NCI-H748 treated with DMSO at 0.1 percent for 48 hours (cell line): ENCODE measurements at places on chromosomes 16 and 17.

- no peak for DNase-seq
Observed at GRCh38 chr16:86970279-86970678, 346.9 kb downstream of the C16orf95 start.

DNA sequence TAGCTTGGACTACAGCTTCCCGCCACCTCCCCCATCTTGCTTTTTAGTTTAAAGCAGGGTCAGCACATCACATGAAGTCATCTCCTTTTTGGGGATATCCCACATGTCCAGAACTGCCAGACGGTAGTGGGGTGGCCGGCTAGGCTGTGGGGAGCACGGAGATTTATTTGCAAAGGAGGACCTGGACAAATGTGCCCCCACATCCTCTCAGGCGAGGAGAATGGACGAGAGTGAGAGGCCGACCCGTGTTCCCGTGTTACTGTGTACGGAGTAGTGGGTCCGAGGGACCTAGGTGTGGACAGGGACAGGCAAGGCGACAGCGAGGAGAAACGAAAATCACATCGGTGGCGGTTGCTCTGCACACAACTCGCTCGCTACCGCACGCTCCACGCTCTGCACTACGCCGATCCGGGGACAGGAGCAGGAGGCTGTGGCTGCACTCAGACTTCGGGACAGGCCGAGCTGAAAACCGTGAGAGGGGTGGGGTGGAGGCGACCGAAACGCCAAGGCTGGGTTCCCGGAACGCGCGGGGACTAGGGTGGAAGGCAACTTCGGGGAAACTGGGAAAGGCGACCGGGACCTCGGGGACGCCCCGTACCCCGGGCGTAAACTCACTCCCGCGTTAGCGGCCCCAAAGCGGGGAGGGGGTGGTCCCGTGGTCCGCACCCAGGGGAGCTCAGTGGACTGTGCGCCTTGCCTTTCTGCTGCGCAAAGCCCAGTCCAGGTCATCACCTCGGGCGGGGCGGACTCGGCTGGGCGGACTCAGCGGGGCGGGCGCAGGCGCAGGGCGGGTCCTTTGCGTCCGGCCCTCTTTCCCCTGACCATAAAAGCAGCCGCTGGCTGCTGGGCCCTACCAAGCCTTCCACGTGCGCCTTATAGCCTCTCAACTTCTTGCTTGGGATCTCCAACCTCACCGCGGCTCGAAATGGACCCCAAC lies at the start of gene MT1A:
TSS of gene MT1A (plus strand) at position 853 of the 937 bp plus-strand sequence. CDS start at position 926, 73 bp downstream.
- DNase-seq = no peak

DNA sequence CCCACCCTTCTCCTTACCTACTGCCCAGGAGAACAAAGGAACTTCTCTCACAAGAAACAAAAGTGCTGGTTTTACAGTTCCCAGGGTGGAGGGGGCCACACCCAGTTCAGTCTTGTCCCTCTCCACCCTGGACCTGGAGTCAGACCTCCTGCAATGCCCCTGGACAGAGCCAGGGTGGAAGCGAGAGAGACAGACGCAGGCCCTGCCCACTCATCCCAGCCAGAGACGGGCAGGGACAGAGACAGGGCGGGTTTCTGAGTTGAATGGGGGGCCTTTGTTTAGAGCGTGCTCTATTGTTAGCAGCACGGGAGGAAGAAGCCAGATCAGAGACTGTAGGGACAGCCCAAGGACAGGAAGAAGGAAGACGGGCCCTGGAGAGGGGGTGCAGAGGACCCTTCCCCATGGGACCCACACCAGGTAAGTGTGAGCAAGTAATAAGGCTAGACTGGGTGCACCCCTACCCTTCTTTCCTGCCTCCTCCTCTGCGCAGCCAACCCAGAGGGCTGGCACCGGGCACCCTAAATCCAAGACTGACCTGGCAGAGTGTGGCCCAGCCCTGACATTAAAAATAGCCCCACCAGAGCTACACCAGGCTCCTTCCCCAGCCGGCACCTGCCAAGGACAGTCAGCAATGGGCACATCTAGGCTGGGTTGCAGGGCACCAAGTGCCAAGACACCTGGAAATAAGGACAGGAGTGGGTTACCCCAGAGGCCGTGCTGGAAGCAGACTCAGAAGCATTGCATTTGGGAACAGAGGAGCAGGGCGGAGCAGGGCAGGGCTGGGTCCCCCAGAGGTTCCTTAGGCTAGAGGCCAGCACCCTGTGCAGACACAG lies 10.9 kb downstream of the JUP start:
- no peak for DNase-seq

- no peak for DNase-seq
Observed at GRCh38 chr17:55334285-55334684, 69.5 kb downstream of the HLF start.

DNA sequence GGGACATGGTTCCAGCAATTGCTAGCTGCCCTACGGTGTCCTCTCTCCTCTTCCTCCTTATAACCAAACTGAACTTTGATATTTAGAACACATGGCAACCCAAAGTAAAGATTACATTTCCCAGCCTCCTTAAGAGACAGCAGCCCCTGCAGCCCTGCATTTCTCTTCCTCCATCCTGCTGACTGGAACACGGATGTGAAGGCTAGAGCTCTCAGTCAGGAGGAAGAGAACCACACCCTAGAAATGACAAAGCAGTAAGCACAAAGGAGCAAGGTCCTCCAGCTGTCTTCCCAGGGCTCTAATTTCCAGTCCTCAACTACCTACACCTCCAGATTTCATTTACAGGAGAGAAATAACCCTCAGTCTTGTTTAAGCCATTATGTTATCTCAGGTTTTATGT lies 10.9 kb downstream of the DYNC1LI2 start:
- no peak for DNase-seq

DNA sequence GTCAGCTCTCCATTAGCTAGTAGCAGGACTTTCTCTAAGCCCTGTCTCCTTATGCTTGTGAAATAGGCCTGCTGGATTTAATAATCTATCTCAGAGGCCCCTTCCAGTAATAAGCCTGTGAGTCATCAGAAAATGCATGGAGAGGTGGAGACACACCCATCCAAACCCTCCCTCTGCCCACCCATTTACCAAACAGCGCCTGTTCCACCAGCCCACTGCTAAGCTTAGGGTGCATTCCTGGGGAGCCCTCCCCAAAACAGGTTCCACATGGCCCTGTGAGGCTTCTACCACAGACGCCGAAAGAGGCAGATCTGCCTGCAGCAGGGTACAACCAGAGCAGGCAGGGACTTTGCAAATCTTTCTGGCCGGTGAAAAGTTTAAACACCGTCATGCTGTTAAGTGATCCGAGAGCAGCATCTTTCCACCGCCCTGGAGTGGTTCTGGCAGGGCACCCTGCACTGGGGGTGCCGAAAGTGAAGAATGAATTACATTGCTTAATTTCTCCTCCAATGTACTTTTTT lies 99.3 kb downstream of the GAS7 start:
- no peak for DNase-seq

GRCh38 chr16:49036126-49036525 lies 245.5 kb downstream of the CBLN1 start:
- no peak for DNase-seq

- DNase-seq = no peak
Observed at GRCh38 chr17:68972119-68972704, 17.0 kb upstream of the ABCA8 start.

GRCh38 chr16:8720080-8720966 lies 45.9 kb downstream of the ABAT start:
- peak; percentile 55 for DNase-seq

DNA sequence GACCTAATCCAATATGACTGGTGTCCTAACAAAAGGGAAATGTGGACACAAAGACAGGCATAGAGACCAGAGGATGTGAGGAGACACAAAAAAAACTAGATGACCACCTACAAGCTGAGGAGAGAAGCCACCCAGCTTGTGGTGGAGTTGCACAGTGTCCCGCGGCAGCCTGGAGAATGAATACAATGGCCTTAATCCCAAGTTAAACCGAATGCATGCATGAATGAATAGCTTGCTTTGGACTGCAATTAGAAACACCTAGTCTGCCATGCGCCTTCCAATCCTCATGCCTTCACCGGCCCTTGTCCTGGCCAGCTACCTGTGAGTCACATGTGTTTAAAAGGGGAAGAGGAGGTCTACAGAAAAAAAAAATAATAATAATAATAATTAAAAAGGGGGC lies 72.0 kb downstream of the CNGB1 start:
- DNase-seq = no peak

GRCh38 chr17:13337864-13338371 lies 263.8 kb downstream of the HS3ST3A1 start:
- DNase-seq = peak; percentile 56

DNA sequence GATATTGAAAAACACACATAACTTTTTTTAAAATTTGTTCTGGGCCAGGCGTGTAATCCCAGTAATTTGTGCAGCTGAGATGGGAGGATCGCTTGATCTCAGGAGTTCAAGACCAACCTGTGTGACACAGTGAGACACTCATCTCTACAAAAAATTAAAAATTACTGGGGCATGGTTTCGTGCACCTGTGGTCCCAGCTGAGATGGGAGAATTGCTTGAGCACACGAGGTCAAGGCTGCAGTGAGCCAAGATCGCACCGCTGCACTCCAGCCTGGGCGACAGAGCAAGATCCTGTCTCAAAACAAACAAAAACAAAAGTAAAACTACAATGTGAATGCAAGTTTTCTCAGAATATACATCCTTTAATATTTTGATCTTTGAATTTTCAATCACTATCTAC lies 15.1 kb downstream of the C16orf54 start:
- DNase-seq = no peak

DNA sequence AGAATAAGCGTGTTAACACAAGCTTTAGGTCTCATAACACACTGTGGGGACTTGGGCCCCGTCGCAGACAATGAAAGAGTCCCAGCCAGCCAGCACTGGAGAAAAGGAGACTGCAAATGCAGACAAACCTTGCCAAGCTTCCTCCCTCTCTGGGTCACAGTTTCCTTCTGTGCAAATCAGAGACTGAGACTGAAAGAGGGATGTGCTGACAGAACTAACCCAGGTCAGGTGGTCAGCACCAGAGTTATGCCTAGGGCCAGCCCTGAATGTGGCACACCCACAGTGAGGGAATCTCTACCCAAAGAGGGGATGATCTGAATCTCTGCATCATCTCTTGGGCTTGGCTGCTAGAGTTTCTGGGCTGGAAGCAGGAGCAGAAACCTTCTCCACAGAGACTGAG lies 282.3 kb upstream of the CCL2 start:
- DNase-seq = no peak

DNA sequence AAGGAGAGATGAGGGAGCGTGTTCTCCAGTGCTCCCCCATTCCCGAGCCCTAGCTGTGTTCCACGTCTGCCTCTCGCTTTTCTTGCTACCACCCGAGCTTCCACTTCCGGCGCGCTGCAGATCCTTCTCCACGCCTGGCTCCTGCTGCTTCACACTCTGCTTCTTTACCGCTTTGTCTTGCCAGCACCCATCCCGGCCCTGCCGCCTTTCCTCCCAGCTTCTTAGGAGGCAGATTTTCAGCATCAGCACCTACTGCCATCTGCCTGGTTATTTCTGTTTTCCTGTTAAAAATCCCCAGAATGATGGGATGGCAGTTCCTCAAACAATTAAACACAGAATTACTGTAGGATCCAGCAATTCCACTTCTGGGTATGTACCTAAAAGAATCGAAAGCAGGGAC lies 64.7 kb downstream of the ELAC2 start:
- DNase-seq = no peak

DNA sequence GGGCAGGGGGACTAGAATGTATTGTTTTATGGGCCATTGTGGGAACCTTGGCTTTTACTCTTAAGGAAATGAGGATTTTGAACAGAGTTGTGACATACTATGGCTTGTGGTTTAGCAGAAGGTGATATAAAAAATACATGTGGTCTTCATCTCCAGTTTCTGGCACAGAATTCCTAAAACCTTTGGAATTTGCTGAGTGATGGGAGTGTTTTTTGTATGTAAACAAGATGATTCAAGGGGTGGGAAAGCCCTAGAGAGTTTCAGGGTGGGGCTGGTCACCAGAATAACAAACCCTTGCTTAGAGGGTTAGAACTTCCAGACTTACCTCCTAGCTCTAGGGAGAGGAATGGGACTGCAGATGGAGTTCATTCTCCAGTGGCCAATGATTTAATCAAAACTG lies 316.1 kb downstream of the PHKB start:
- no peak for DNase-seq

- DNase-seq = no peak
Observed at GRCh38 chr16:74850027-74850426, 75.4 kb upstream of the FA2H start.

GRCh38 chr16:30382111-30382881 lies at the start of gene SEPTIN1:
Gene SEPTIN1 (minus strand): TSS chr16:30382561. CDS start chr16:30382542, 19 bp downstream.
- no peak for DNase-seq

GRCh38 chr16:49749816-49750215 lies 106.1 kb downstream of the ZNF423 start:
- no peak for DNase-seq
